ENCODE measurements at places on chromosomes 7 and 10.

GRCh38 chr10:66877361-66877760, 48.5 kb upstream of the LRRTM3 start:
- no peak for DNase-seq

- DNase-seq = no peak
These were observed 99.4 kb upstream of the CREB5 start for GRCh38 chr7:28312948-28313347.

DNA sequence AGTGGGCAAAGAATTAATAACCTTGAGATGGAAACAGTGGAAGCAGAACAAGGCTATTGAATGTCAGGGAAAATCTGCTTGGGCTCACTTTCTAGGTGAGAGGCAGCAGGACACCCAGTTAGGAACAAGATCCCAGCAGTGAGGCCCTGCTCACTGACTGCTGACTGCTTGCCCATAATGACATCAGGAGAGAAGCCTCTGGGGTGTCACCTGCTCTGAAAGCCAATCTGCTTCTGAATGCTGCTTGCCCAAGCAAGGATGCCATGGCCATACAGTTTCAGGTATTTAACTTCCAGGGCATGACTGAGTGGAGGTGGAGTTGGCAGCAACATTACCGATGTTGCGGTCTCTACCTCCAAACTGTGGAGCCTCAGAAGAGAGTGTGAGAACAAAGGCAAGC, 11.7 kb upstream of the WAPL start:
- no peak for DNase-seq

DNA sequence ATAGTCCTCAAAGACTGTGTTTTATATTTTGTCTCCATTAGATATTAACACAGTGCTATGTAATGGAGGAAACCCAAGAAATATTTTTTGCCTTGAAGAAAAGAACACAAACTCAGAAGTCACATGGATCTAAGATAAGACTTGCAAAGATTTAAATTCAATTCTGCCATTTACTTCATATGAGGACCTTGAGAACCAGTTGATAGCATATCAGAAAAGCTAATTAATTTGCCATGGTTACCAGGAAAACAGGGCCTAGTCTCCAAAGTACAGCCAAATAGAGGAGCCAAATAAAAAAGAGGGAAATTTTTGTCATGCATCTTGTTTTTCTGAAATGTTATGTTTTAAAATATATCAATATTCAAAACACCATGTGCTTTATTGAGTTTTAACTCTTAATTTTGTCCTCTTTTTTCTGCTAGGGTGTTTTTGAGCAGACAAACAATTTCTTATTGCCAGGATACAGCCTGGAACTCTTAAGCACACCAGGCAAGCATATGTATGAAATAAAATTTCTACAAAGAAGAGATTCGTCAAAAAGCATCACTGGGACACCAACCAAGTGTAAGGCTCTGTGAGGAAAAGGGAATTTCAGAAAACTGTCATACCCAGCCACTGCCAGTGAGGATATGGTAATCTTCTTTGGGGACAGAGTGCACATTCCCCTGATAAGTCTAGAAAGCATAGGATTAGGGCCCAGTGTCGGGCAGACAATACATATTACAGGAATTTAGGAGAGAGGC, 10.6 kb upstream of the TOMM7 start:
- DNase-seq = no peak

- DNase-seq = no peak
These were observed 918.9 kb downstream of the GRID1 start for GRCh38 chr10:85447690-85448089.

- DNase-seq = no peak
These were observed 970.9 kb upstream of the LRRN3 start for GRCh38 chr7:110119883-110120581.

DNA sequence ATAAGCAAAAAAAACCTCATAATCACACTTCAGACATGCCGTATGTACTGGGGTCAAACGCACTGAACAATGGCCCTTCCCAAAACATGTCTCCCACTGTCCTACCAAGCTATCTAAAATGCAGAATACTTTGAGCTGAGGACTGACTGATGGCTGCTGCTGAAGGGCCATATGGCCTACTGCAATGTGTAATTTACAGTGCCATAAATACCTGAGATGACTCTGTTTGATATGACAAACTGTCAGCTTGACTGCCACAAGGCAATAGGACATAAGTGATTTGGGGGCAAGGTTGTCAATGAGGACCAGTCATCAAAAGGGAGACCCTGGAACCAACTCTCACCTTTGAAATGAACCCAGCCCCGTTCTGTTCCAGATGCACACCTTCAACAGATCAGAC, 187.4 kb upstream of the FRMD4A start:
- DNase-seq = no peak

Measured in NCI-H1105 treated with DMSO at 0.1 percent for 48 hours (cell line).